ENCODE measurements at places on chromosomes 11 and 22. TPM values are rescaled to one million over a fixed set of nuclear protein-coding genes. Genes with fewer than 3 reads are reported as not detected.

The LAYN gene
- total RNA-seq: 15.8 TPM

The MCAT gene
- 17.3 TPM for total RNA-seq

DNA sequence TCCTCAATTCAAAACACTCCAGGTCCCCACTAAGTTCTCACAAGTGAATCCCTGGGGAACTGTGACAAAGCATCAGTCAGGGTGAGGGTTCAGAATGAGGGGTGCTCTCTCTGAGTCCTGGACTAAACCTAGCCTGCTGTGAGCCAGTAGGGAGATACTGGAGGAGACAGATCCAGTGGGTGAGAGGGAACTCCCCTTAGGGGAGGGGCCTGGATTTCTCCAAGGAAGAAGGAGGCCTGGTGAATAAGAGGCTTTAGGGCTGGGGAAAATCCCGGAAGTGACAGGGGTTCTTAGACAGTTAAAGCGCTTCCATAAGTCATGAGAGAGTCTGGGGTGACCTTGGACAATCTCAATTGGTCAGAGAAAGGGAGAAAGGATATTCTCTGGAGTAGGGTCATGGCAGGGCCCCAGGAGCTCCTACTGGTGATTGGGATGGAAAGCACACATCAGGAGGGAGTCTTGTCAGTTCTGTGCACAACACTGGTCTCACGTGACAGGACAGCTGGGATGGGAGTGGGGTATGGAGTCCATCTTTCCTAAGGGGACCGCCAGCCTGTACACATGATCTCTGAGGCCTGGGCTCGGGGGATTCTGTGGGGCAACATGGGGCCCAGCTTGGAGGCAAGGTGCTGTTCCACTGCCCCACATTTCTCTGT, 1.5 kb downstream of the TBC1D10A start:
- H3K36me3 ChIP-seq: peaks cover 64% of the 10 kb centered on the region
- peak overlapping the region; percentile 76 for H3K4me3 ChIP-seq
- H3K27me3 ChIP-seq: no peaks in the 10 kb centered on the region
- DNase-seq: no peak
- H3K27ac ChIP-seq: peak overlapping the region; percentile 75
- H3K4me1 ChIP-seq: peaks cover 52% of the 10 kb centered on the region

GRCh38 chr11:33734441-33735270, 1.6 kb downstream of the CD59 start:
- peak overlapping the region; percentile 86 for H3K27ac ChIP-seq
- H3K4me1 ChIP-seq: peaks cover 39% of the 10 kb centered on the region
- no peak for DNase-seq
- peaks cover 12% of the 10 kb centered on the region for H3K27me3 ChIP-seq

The SYT8 gene
- total RNA-seq: not detected

- H3K4me1 ChIP-seq: no peaks in the 10 kb centered on the region
- DNase-seq: no peak
These were observed 288.3 kb upstream of the ANO3 start for GRCh38 chr11:26043665-26044064.

The OR8A1 gene
- total RNA-seq: not detected

The OR56A4 gene
- total RNA-seq: not detected

The OR5B2 gene
- not detected for total RNA-seq

The PHLDA2 gene
- total RNA-seq: 34.5 TPM

GRCh38 chr11:14656536-14657457, 13.2 kb downstream of the PDE3B start:
- H3K4me1 ChIP-seq: peaks cover 44% of the 10 kb centered on the region
- no peaks in the 10 kb centered on the region for H3K27me3 ChIP-seq
- no peak for DNase-seq
- H3K36me3 ChIP-seq: peaks cover 88% of the 10 kb centered on the region
- peak overlapping the region; percentile 42 for H3K27ac ChIP-seq

GRCh38 chr11:64458997-64459396, 100.0 kb downstream of the RPS6KA4 start:
- H3K4me1 ChIP-seq: no peaks in the 10 kb centered on the region
- H3K4me3 ChIP-seq: no peak overlapping the region
- peaks cover 3% of the 10 kb centered on the region for H3K27me3 ChIP-seq
- no peaks in the 10 kb centered on the region for H3K36me3 ChIP-seq
- DNase-seq: no peak
- no peak overlapping the region for H3K27ac ChIP-seq

The TYR gene
- not detected for total RNA-seq

- H3K4me3 ChIP-seq: no peak overlapping the region
- no peak overlapping the region for H3K27ac ChIP-seq
- peak; percentile 39 for DNase-seq
- no peaks in the 10 kb centered on the region for H3K4me1 ChIP-seq
These were observed 42.1 kb upstream of the CRTAM start for GRCh38 chr11:122796128-122796717.

DNA sequence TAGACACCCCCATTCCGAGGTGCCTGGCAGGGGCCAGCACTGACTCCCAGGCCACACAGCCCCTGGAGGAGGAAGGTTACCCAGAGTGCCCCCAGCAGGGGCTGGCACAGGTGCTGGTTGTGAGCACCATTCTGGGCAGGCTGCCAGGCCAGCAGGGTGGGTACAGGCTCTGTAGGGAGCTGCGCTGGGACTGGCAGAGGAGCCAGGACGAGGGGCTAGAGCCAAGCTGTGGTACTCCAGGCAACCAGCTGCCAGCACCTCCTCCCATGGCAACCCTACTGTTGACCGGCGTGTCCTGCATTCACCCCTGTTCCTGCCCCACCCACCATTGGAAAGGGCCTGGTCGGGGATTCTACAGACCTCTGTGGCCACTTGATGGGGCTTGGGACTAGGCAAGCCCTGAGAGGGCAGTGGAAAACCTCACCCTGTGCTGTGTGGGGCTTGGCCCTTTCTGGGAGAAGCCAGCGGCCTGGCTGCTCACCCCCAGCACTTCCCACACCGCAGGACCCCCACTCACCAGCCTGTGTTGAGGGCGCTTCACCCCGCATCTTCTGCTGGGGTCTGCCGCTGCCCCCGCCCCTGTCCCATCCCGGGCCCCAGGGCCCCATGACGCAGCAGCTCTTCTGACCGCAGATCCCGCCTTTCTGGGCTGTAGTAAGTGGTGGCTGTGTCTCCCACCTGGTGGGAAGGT, 1.9 kb downstream of the CLDN5 start:
- DNase-seq: no peak
- peaks cover 5% of the 10 kb centered on the region for H3K4me1 ChIP-seq
- H3K36me3 ChIP-seq: peaks cover 14% of the 10 kb centered on the region
- H3K4me3 ChIP-seq: peak overlapping the region; percentile 65

- H3K4me3 ChIP-seq: no peak overlapping the region
- no peaks in the 10 kb centered on the region for H3K36me3 ChIP-seq
- H3K27me3 ChIP-seq: no peaks in the 10 kb centered on the region
- DNase-seq: no peak
- peaks cover 4% of the 10 kb centered on the region for H3K4me1 ChIP-seq
- H3K27ac ChIP-seq: no peak overlapping the region
These were observed 83.0 kb downstream of the ALX4 start for GRCh38 chr11:44226945-44227344.

The GAB4 gene
- not detected for total RNA-seq

- no peaks in the 10 kb centered on the region for H3K36me3 ChIP-seq
- H3K27me3 ChIP-seq: peaks cover 11% of the 10 kb centered on the region
- DNase-seq: no peak
- H3K4me1 ChIP-seq: no peaks in the 10 kb centered on the region
These were observed 139.9 kb upstream of the NARS2 start for GRCh38 chr11:78714539-78714938.

DNA sequence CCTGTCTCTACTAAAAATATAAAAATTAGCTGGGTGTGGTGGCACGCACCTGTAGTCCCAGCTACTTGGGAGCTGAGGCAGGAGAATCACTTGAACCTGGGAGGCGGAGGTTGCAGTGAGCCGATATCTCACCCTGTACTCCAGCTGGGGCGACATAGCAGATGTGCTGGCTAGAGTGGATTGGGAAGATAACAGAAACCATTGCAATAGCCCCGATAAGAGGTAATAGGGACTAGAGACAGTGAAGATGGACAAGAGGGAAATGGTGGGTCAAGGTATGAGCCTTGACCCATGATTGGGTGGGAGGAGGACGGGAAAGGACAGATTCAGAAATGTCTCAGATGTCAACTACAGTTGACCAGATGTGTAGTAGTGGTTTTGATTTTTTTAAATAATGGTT, 6.1 kb downstream of the SWAP70 start:
- H3K4me3 ChIP-seq: no peak overlapping the region
- peaks cover 9% of the 10 kb centered on the region for H3K27me3 ChIP-seq
- peaks cover 3% of the 10 kb centered on the region for H3K4me1 ChIP-seq
- no peak overlapping the region for H3K27ac ChIP-seq
- no peak for DNase-seq

DNA sequence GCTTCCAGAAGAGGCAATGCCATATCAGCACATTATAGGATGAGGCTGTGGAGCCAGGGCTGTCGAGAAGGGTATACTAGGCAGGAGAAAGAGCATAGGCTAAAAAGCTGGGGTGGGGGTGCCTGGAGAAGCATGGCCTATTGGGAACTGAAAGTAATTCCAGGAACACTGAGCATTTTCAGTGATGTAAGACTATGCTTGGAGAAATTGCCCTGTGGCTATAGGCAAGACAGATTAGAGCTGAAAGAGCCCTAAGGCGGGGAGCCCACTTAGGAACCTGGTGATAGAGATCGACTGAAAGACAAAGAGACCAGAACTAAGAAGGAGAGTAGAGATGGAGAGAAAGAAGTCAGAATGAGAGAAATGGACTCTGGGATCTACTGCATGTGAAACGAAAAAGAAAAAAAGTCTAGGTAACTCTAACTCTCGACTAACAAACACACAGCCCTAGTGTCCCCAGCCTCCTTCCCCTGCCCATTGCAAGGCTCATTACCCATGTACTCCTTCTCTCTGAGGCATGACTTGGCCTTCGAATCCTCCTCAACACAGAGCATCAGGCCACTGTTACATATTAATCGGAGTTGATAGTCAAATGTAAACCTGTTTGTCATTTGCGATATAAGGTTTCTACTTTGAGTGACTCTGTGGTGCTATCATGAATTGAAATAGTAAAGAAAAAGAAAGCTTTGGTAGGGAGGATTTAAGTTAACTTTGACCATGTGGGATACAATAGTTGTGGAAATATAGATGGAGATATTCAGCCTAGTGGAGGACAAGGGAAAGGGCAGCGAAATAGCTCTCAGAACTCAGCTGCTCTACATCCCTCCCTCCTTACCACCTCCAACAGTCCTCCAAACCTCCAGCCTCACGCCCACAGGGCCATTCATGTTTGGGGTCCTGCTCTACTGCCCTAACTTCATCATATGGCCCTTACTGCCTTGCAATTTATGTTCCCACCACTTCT, 52.3 kb upstream of the BMAL1 start:
- peaks cover 7% of the 10 kb centered on the region for H3K27me3 ChIP-seq
- H3K27ac ChIP-seq: no peak overlapping the region
- no peaks in the 10 kb centered on the region for H3K36me3 ChIP-seq
- no peak for DNase-seq
- H3K4me3 ChIP-seq: no peak overlapping the region

GRCh38 chr11:134527382-134528243, 115.6 kb upstream of the B3GAT1 start:
- no peaks in the 10 kb centered on the region for H3K27me3 ChIP-seq
- no peak overlapping the region for H3K27ac ChIP-seq
- no peaks in the 10 kb centered on the region for H3K36me3 ChIP-seq
- H3K4me1 ChIP-seq: no peaks in the 10 kb centered on the region
- H3K4me3 ChIP-seq: no peak overlapping the region

The OR10D3 gene
- not detected for total RNA-seq

The CPSF7 gene
- total RNA-seq: 123 TPM

- H3K4me1 ChIP-seq: no peaks in the 10 kb centered on the region
- no peaks in the 10 kb centered on the region for H3K27me3 ChIP-seq
- H3K27ac ChIP-seq: no peak overlapping the region
- peak; percentile 47 for DNase-seq
- H3K36me3 ChIP-seq: no peaks in the 10 kb centered on the region
These were observed 18.4 kb downstream of the TUB start for GRCh38 chr11:8099291-8099899.

GRCh38 chr22:25054943-25055511, 102.5 kb downstream of the KIAA1671 start:
- H3K4me3 ChIP-seq: peak overlapping the region; percentile 0
- H3K4me1 ChIP-seq: peaks cover 38% of the 10 kb centered on the region
- H3K27ac ChIP-seq: peak overlapping the region; percentile 86
- no peaks in the 10 kb centered on the region for H3K27me3 ChIP-seq
- DNase-seq: peak; percentile 40

DNA sequence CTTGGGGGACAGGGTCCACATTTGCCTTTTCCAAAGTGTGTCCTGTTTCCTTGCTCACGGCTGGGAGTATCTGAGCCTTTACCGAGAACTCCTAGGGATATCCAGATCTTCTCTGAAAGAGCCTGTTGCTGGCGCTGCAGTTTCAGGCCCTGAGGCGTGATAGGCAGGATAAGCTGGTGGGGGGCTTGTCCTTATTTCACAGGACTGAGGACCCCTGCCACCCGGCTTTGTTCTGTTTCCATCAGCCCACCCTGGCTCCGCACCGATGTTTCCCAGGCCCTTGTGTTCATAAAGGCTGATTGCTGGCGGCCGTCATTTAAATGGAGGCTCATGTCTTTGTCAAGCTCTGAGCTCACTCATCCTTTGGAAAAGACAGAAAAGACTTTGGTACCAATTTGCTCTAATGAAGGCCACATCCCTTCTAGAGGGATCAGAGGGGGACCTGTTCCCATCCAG, 9.4 kb upstream of the NPTXR start:
- DNase-seq: no peak
- no peak overlapping the region for H3K27ac ChIP-seq
- H3K27me3 ChIP-seq: peaks cover 25% of the 10 kb centered on the region
- no peaks in the 10 kb centered on the region for H3K36me3 ChIP-seq

GRCh38 chr11:72548463-72548862, 114.1 kb upstream of the CLPB start:
- H3K27ac ChIP-seq: no peak overlapping the region
- H3K27me3 ChIP-seq: peaks cover 25% of the 10 kb centered on the region
- peaks cover under 1% of the 10 kb centered on the region for H3K4me1 ChIP-seq
- H3K36me3 ChIP-seq: no peaks in the 10 kb centered on the region
- no peak for DNase-seq
- H3K4me3 ChIP-seq: no peak overlapping the region

GRCh38 chr11:10522921-10523320, 18.1 kb downstream of the RNF141 start:
- H3K27me3 ChIP-seq: no peaks in the 10 kb centered on the region
- H3K27ac ChIP-seq: no peak overlapping the region
- peaks cover 42% of the 10 kb centered on the region for H3K36me3 ChIP-seq
- H3K4me1 ChIP-seq: peaks cover 16% of the 10 kb centered on the region

- peaks cover 26% of the 10 kb centered on the region for H3K4me1 ChIP-seq
- no peaks in the 10 kb centered on the region for H3K27me3 ChIP-seq
- no peak overlapping the region for H3K27ac ChIP-seq
- H3K36me3 ChIP-seq: peaks cover 3% of the 10 kb centered on the region
- no peak overlapping the region for H3K4me3 ChIP-seq
- DNase-seq: no peak
These were observed 195.0 kb downstream of the MAML2 start for GRCh38 chr11:96147906-96148486.

The ART1 gene
- total RNA-seq: not detected

DNA sequence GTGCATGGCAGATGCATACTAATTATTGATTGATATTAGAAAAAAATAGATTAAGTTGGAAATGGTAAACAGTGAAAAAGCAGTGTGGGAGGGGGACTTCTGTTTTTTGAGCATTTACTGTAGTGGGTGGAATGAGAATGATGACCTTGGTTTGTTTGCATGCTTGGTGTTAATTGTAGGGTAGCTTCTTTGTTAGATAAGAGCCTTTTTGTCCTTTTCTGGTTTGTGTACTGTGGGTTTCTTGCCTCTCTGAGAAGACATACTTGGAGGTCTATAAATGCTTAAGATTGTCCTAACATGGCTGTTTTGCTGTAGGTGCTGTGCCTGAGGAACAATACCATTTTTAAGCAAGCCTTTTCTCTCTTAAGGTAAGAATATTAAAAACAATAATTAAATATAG, 17.0 kb downstream of the MRPL48 start:
- no peak overlapping the region for H3K4me3 ChIP-seq
- DNase-seq: no peak
- no peak overlapping the region for H3K27ac ChIP-seq
- H3K36me3 ChIP-seq: peaks cover 20% of the 10 kb centered on the region
- no peaks in the 10 kb centered on the region for H3K27me3 ChIP-seq
- peaks cover 2% of the 10 kb centered on the region for H3K4me1 ChIP-seq

The MIAT gene
- 13.0 TPM for total RNA-seq
